ENCODE measurements at places on chromosomes 12 and 14.

DNA sequence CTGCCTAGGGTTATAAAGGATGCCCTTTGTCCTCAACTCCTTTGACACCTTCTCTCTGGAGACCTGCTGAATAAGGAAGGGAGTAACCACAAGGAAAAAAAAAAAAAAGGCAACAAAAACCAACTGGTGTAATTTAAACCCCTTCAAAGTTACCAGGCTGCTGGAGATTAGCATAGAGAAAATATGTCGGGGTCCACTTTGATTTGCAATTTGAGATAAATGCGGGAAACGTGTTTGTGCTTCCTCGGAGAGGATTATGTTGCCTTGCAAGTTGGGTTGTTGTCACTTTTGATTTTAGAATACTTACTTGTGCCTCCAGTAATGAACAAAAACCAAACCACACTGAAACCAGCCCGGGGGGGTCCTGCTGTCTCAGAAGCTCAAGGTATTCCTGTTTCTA lies 200.2 kb upstream of the MYL2 start:
- DNase-seq = no peak

- no peak for DNase-seq
Observed at GRCh38 chr14:67502867-67503266, 14.3 kb upstream of the TMEM229B start.

DNA sequence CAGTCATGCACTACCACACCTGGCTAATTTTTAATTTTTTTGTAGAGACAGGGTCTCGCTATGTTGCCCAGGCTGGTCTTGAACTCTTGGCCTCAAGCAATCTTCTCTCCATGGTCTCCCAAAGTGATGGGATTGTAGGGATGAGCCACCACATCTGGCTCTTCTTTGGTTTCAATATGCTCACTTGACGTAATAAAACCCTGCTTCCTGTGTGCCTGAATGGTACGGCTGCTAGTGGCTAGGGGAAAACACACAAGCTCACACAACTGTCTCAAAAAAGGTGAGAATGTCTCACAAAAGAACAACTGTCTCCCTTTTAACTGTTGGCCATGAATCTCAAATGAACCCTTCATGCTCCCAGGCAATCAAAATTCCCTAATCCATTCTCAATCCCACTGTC lies 15.0 kb downstream of the C1S start:
- no peak for DNase-seq

DNA sequence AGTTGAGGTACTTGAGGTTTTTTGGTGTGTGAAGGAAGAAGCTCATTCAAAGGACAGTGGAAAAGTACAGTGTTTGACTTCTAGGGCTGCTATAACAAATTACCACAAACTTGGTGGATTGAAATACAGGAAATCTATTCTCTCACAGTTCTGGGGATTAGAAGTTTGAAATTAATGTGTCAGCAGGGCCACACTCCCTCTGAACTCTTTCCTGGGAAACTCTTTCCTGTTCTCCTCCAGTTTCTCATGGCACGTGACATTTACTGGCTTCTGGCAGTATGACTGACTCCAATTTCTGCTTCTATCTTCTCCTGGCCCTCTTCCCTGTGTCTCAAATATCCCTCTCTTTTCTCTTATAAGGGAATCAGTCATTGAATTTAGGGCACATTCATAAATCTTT lies 160.2 kb downstream of the CCDC91 start:
- no peak for DNase-seq

DNA sequence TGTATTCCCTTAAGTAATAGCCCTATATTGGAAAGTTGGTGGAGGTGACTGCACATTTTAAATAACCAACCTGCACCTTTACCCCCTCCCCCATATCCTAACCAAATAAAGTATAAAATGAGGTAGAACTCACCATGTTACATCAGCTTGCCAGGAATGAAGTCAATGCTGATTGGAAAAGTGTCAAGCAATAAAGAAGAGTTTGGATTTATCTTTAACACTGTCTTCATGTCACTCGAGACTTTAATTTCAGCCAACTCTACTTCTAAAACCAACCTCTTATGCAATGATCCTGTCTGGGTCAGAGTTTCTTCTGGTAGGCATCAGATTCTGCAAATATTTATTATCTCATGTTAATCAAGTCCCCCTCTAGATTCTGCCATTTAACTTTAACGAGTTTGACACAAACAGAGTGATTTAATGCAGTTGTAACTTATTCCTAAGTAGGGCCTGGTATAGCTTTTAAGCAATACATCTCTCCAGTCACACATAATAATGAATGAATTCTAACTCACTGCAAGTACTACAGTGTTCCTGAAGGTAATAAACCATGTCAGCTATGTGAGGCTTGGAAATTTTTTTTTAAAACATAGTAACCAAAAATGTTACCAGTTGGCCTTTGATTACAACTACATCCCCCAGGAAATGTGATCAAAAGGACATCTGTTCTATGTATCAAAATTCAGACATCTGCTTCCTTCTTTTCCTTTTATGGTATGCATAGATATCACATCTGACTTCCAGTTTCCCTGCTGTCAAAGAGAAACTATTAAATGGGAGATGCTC lies 98.7 kb downstream of the ERGIC2 start:
- DNase-seq = no peak

- DNase-seq = no peak
Observed at GRCh38 chr12:41520869-41521268, 332.7 kb downstream of the PDZRN4 start.

GRCh38 chr12:83190631-83191390 lies 504.1 kb downstream of the TMTC2 start:
- no peak for DNase-seq

DNA sequence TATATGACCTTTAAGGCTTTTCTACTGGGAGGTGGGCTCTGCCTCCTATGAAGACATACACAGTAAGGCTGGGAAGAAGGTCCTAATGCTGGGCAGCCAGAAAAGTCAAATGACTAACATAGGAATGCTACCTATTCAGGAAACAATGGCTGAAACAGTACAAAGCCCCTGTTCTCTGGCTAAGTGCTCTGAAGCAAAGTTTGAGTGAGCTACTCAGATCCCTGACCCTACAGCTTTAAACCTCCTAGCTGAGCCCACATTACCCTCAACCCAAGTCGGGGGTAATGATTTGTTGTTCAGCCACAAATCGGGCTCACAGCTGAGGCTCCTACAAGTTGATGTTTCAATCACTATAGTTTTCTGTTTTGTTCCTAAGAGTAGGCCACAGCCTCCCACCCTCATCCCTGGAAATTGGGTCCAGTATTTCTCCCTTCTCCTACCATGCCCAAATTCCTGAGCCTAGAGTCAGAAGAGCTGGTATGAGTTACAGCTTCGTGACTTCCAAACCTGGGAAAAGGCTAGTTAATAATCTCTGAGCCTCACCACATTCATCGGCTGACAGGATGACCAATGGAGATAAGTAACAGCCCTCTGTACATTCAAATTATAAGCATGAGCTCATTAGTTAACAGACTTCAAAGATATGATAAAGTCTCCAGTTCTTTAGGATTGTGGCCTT lies 46.5 kb downstream of the BTBD7 start:
- no peak for DNase-seq

GRCh38 chr14:54058505-54058904 lies 101.9 kb upstream of the BMP4 start:
- DNase-seq = no peak

DNA sequence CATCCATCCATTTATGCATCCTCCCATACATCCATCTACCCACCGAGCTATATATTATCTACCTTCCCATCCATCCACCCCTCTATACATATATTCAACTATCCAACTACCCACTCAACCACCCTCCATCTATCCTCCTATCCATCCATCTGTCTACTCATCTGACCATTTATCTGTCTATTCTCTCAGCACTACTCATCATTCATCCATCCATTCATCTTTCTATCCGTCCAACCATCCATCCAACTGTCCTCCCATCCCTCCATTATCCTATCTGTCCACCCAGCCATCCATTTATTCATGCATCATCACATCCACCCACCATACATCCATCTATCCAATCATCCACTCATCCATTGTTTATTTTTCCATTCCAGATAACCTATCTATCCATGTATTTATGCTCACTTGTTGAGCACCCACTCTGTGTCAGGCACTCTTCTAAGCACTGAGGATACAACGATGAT lies 11.5 kb downstream of the ASB2 start:
- DNase-seq = no peak

DNA sequence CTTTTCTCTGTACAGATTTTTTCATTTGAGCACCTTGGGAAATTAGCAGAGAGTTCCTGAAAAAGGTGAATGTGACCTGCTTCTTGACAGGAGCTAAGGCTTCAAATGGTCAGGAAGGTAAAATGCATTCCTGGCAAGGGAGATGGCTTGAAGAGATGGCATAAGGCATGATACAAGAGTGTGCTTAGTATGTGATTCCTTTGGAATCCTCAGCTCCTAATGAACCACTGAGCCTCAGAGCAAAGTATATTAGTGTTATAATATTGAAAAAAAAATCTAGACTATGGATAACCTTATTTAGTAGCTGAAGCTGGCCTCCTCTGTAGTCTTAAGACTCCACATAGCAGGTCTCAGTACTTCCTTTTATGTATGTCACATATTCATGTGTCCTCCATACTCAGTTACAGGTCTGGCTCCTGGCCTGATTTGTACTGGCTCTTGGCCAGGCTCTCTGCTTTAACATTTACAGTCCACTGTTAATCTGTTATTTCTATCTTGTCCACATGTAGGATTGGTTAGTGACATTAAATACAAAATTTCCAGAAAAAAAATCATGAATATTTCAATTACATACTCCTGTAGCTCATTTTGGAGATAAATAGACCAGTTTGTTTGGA lies 17.9 kb downstream of the TOGARAM1 start:
- DNase-seq = no peak

DNA sequence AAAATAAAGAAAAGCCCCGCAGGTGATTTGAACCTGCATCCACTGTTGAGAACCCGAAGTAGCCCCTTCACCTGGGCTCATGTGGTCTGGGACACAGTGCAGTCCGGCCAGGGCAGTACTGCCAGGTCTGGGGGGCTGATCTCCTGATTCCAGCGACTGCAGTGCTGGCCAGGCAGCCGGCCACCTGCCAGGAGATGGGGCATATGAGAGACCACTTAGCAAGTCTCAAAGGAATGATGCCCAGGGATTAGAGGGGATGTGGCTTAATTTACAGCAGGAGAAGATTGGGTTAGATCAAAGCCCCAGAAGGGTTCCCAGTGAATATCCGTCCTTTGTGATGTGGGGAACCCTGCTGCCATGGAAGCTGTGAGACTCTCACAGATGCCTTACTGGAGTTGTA lies 113.3 kb downstream of the PRMT8 start:
- no peak for DNase-seq

- no peak for DNase-seq
Observed at GRCh38 chr12:12600659-12601058, 11.0 kb upstream of the CREBL2 start.

GRCh38 chr12:102427543-102427941 lies 52.8 kb downstream of the IGF1 start:
- DNase-seq = no peak

DNA sequence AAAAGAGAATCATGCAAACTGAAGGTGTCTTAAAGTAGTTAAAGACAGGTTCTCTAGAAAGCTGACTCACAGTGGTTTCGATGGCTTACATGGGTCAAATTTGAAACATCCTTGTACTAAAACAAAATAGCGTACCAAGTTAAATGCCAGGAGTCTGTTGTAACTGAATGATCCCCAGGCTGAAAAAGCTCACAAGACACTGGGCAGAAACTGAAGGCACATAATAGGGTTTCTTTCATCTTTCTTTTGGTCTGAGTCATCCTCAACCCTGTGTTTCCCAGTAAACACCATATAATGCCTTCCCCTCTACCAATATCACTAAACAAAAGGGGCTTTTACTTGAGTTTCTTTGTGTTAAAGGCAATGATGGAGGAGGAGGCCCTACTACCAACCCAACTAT lies 12.8 kb downstream of the ZFYVE1 start:
- no peak for DNase-seq
